ENCODE measurements at places on chromosomes 5 and 9. TPM values are rescaled to one million over a fixed set of nuclear protein-coding genes. Genes with fewer than 3 reads are reported as not detected.

GRCh38 chr5:101045689-101046088, 142.6 kb upstream of the ST8SIA4 start:
- no peak for DNase-seq

GRCh38 chr5:36505021-36505420, 101.4 kb upstream of the SLC1A3 start:
- no peak for DNase-seq

DNA sequence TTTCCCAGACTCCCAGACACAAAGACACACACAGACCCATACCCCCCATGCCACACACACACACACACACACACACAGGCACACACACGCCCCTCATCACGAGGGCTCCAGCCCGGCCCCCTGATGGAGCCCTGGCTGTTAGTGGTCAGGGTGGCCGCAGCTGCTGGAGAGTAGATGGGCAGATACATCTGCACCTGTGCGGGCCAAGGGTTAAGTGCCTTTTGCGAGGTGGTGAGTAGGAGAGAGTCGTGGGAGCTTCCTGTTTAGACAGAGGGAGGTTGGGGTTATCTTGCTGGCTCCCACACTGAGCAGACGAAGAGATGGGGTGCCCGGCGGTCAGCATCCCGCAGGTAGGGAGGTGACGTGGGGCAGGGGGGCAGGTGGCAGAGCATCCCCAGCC, 8.2 kb downstream of the PRRX2 start:
- DNase-seq = no peak

The NR5A1 gene
- not detected for total RNA-seq

DNA sequence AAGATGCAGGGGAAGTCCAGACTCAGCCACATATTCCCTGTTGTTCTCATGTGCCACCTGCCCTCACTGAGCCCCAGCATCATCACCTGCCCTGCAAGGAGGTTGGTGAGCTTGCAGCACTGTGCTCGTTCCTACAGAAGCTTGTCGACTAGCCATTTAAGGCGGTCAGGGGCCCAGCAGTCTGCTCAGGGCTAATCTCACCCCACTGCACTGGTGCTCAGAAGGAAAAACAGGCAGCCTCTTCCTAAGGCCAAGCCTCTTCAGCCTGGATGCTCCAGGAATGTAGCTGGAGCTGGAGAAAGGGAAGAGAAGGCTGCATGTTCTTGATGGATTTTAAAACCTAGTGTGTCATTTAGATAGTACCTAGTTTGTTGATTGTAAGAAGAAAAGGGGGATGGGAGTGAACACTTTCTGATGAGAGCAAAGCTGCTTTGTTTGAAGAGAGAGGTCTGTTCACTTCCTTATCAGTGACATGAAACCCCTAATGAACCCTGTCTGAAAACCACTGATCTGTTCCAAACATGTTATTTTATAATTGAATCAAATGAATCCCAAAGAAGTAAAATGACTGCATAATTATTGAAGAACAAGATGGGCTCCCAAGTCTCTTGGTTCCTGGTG, 10.6 kb upstream of the ASPN start:
- no peak for DNase-seq
